ENCODE measurements at places on chromosomes 12 and 14.
A peak's percentile ranks its signal among the peaks of the same experiment; 100 is the strongest.

DNA sequence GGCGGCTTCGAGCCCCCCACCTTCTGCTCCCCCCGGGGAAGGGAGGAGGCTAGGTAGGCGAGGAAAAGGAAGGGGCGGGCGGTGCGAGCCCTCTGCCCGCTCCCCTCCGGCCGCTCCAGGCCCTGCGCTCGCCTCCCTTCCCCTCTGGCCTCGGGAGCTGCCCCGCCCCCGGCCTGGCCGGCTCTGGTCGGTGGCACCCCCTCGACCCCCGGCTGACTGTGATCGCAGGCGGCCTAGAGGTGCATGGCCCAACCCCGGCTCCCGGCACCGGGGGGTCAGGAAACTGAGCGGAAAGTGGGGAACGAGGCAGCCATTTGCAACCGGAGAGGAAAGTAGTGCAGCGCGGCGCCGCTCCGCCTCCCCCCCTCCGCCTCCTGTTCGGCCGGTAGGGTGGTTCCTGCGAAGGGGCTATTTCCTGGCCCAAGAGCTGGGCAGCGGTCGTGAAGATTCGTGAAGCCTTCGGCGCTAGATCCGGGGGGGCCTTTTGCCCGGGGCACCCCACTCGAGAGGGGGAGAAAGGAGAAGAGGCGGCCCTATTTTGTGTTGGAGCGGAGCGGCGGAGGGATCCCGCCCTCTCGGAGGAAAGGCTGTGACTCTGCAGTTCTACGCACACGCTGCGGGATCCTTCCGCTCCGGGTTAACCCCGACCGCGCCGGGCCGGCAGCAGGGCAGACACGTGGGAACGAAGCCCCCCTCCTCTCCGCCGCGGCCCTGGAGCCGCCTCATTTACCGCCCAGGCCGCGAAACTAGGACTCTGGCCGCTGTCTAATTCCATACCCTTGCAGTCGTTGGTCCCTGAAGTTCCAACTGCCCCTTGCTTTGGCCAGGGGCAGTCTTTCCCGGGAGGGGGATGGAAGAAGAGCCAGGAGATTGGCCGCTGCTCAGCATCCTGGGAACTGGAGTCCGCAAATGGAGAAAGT is at the start of gene KMT2D:
Gene KMT2D (minus strand): TSS at position 558 of the 920 bp plus-strand sequence. CDS start 5,470 bp downstream, outside the sequence.
- H3K4me3 ChIP-seq, result peak within 1 kb of the TSS; percentile 82
- no peaks in the 10 kb centered on the region for H3K27me3 ChIP-seq
- H3K27ac ChIP-seq, result peak within 1 kb of the TSS; percentile 88
- H3K36me3 ChIP-seq, result peaks cover 4% of the 10 kb centered on the region
- DNase-seq, result peak; percentile 93

GRCh38 chr14:31951638-31951964 is 125.5 kb upstream of the ARHGAP5 start:
- no peak overlapping the region for H3K4me3 ChIP-seq
- DNase-seq, result no peak
- peaks cover 10% of the 10 kb centered on the region for H3K4me1 ChIP-seq
- H3K36me3 ChIP-seq, result no peaks in the 10 kb centered on the region

DNA sequence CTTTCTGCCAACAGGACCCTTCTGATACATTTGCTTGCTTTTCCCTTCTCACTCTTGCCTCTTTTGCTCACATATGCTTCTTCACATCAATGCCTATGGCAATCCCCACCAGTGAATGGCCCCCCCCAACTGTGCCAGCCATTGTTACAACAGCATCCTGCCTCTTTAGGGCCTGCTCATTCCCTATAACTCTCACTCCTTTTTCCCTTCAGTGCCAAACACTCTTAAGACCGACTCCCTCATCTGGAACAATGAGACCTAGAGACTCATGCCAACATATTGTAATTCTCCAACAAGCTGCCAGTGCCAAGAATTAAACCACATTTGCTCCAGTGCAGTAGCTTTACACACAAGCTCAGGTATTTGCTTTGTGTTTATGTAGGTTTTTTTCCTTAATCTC is 189.0 kb downstream of the SOX5 start:
- H3K36me3 ChIP-seq, result no peaks in the 10 kb centered on the region
- no peaks in the 10 kb centered on the region for H3K4me1 ChIP-seq
- no peak overlapping the region for H3K27ac ChIP-seq
- H3K27me3 ChIP-seq, result no peaks in the 10 kb centered on the region
- no peak overlapping the region for H3K4me3 ChIP-seq

DNA sequence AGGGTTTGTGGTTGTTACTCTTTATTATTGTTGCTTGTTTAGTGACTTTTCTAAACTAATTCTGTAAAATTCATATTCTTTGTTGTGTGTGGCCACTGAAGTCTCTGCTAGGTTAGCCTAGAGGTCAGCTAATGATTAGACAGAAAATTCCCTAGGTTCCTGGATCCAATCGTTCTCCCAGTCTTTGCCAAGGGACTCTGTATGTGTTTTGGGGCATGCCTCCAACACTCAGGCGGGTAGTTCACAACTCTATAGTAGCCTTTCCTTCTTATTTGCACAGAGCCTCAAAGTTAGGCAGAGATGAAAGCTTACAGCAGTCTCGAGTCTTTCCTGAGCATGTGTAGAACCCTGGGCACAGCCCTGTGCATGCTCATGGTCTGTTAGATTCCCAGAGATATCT is 32.7 kb upstream of the RIN3 start:
- H3K4me3 ChIP-seq, result no peak overlapping the region
- no peak for DNase-seq

- H3K27me3 ChIP-seq, result no peaks in the 10 kb centered on the region
- H3K4me1 ChIP-seq, result no peaks in the 10 kb centered on the region
- DNase-seq, result no peak
- no peaks in the 10 kb centered on the region for H3K36me3 ChIP-seq
- H3K4me3 ChIP-seq, result no peak overlapping the region
- H3K27ac ChIP-seq, result no peak overlapping the region
Observed at GRCh38 chr12:77943466-77943865, 112.8 kb downstream of the NAV3 start.

- H3K27me3 ChIP-seq, result no peaks in the 10 kb centered on the region
- peak; percentile 53 for DNase-seq
- no peaks in the 10 kb centered on the region for H3K36me3 ChIP-seq
Observed at GRCh38 chr14:31934767-31935266, 142.3 kb upstream of the ARHGAP5 start.

DNA sequence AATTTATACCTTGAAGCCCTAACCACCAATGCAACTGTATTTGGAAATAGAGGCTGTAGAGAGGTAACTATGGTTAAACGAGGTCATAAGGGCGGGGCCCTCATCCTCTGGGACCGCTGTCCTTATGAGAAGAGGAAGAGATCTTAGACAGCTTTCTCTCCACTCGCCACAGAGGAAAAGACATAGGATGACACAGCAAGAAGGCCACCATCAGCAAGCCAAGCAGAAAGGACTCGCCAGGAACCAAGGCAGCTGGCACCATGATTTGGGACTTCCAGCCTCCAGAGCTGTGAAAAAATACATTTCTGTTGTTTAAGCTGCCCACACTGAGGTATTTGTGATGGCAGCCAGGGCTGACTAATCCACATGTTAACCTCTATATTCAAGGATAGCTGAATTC is 30.4 kb upstream of the BCAT1 start:
- DNase-seq, result no peak
- no peak overlapping the region for H3K4me3 ChIP-seq
- no peak overlapping the region for H3K27ac ChIP-seq
- peaks cover 2% of the 10 kb centered on the region for H3K27me3 ChIP-seq
- H3K36me3 ChIP-seq, result no peaks in the 10 kb centered on the region

DNA sequence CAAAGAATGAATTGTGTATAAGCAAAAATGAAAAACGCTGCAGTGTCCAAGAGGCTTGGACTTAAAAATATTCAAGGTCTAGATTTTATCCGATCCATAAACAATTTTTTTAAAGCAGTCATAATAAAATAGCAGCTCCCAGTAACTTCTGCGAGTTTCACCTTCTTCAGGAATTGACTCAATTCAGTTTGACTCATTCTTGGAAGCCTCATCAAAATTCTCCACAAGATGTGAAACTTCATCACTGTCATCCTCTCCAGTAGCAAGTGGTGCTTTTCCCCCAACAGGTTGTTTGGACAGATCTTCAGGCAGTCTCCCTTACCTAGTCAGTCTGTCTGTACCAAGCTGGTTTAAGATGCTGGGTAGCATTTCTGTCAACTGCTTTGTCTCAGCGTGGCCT is 93.5 kb upstream of the FOXG1 start:
- no peak overlapping the region for H3K27ac ChIP-seq
- no peak overlapping the region for H3K4me3 ChIP-seq
- H3K4me1 ChIP-seq, result no peaks in the 10 kb centered on the region
- no peaks in the 10 kb centered on the region for H3K36me3 ChIP-seq
- H3K27me3 ChIP-seq, result no peaks in the 10 kb centered on the region
- DNase-seq, result no peak

DNA sequence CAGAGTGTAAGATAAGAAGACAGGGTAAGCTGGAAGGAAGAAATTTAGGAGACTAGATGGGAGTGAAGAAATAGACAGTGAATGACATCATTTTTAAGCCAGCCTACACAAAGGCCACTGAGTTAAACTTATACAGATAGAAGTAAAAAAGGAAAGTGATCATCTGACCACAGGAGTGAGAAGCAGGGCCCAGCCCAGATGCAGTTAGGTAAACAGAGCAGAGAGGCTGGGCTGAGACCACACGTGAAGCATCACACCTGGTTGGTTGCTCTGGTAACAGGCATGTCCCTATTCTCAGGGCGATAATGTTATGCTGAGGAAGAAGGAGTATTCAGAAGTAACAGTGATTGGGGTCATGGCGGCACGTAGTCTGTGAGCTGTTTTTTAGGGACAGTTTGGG is 1079.4 kb downstream of the AACS start:
- no peaks in the 10 kb centered on the region for H3K27me3 ChIP-seq
- DNase-seq, result no peak
- H3K4me3 ChIP-seq, result no peak overlapping the region
- H3K27ac ChIP-seq, result no peak overlapping the region

DNA sequence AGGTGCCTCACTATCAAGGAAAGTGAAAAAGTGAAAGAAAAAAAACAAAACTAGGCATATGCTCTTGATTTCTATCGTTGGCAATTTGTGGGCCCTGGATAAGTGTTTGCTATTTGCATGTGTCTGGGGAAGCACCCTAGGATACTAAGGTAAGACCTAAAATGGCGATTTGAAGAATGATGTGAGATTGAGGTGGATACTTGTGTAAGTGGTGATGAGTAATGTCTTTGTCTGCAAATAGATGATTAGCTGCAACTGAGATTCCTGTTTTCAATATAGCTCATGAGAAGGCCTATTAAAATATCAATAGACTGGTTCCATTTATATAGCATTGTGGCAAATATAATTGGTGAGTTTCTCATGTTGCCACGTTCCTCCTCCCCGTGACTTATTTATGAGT is 261.7 kb downstream of the NEDD1 start:
- H3K27me3 ChIP-seq, result peaks cover 2% of the 10 kb centered on the region
- no peak for DNase-seq
- H3K4me1 ChIP-seq, result no peaks in the 10 kb centered on the region
- H3K36me3 ChIP-seq, result no peaks in the 10 kb centered on the region
- H3K4me3 ChIP-seq, result no peak overlapping the region
- no peak overlapping the region for H3K27ac ChIP-seq

- H3K4me1 ChIP-seq, result no peaks in the 10 kb centered on the region
- no peaks in the 10 kb centered on the region for H3K36me3 ChIP-seq
- H3K27ac ChIP-seq, result no peak overlapping the region
Observed at GRCh38 chr12:58443273-58443980, 476.9 kb downstream of the LRIG3 start.

- H3K4me1 ChIP-seq, result peaks cover 32% of the 10 kb centered on the region
- peak; percentile 54 for DNase-seq
- H3K27me3 ChIP-seq, result no peaks in the 10 kb centered on the region
Observed at GRCh38 chr14:45251912-45252311, 1.1 kb downstream of the MIS18BP1 start.

All from CD4-positive, CD25-positive, alpha-beta regulatory T cell (primary cell).